ENCODE measurements at places on chromosomes 4 and X. TPM values are rescaled to one million over a fixed set of nuclear protein-coding genes. Genes with fewer than 3 reads are reported as not detected.

- no peak for ATAC-seq
Observed at GRCh38 chrX:153934148-153934761, 582 bp downstream of the NAA10 start.

DNA sequence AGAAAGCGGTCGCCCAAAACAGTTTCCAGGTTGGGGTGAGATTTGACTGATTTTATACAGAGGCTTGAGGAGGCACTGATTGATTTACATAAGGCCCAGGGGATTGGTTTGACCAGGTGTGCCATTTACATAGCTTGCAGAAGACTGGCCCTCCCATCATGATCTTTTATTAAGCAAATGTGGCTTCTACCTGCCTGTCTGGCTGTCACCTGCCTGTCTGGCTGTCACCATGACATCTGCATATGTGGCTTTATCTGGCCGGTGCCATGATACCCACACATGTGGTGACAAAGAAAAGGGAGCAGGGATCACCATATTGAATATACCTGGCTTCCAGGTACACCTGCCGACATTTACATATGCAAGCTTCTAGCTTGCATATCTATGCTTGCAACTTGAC is 17.0 kb upstream of the CDS1 start:
- no peak for ATAC-seq

DNA sequence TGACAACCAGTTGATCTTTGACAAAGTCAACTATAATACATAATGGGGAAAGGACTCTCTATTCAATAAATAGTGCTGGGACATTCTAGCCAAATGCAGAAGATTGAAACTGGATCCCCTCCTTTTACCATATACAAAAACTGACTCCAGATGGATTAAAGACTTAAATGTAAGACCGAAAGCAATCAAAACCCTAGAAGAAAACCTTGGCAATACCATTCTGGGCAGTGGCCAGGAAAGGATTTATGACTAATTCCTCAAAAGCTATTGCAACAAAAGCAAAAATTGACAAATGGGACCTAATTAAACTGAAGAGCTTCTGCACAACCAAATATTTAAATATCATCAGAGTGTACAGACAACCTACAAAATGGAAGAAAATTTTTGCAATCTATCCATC is 185.1 kb downstream of the NPNT start:
- ATAC-seq = no peak

DNA sequence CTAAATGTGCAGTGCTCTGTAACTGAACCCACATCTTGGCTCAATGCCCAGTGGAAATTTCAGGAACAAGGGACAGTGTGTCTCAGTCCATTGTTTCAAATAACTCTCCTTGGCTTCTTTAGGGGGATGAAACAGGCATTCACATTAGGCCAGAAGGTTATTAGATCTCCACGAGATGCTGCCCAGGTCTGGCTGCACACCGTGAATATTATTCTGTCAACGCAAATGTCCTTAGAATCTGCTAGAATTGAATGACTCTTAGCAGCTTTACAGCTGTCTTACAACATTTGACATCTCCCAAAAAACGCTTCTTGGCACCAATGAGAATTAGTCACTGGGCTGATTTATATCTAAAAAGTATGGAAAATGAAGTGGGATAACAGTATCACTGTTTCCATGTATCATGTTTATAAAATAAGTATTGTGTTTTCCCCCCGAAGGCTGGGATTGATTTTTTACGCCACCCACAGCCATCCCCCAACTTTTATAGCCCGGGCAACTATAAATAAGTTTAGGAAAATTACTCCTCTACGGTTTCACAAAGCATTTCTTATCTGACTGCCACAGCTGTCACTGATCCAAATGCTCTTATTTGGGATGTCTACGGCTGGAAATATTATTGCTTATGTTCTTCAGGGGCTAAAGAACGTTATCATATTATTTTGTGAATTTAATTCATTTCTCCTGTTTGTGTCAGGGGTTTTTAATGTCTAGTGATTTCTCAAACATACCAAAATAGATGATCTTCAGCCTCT is 559.7 kb upstream of the FAT1 start:
- no peak for ATAC-seq

GRCh38 chr4:73139991-73140390 is 70.5 kb upstream of the COX18 start:
- ATAC-seq = no peak

The DNAAF6 gene
- not detected for total RNA-seq

The GCNA gene
- 4.9 TPM for total RNA-seq

The SATL1 gene
- total RNA-seq = not detected

The NLGN3 gene
- total RNA-seq = 6.4 TPM
